ENCODE measurements at places on chromosomes 3 and 15. TPM values are rescaled to one million over a fixed set of nuclear protein-coding genes. Genes with fewer than 3 reads are reported as not detected.

DNA sequence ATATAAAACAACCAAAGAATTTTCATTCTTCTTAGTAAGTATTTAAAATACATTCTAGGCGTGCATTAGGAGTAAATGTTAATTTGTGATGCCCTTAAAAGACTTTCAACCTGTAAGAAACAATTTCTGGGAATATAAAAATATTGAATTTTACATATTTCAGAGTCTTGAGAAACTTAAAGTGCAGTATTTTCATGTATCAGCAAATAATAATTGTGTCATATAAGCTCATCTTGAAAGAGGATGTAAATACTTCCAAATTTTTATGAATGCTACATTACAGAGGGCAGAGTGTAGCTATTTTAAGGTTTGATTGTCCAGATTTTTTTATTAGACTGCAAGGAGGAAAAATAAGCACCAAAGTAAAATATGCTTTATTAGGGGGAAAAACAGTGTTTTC lies 207.1 kb downstream of the VPS13C start:
- no peak for DNase-seq

GRCh38 chr3:57960174-57960505 lies 48.1 kb upstream of the FLNB start:
- no peak for DNase-seq

DNA sequence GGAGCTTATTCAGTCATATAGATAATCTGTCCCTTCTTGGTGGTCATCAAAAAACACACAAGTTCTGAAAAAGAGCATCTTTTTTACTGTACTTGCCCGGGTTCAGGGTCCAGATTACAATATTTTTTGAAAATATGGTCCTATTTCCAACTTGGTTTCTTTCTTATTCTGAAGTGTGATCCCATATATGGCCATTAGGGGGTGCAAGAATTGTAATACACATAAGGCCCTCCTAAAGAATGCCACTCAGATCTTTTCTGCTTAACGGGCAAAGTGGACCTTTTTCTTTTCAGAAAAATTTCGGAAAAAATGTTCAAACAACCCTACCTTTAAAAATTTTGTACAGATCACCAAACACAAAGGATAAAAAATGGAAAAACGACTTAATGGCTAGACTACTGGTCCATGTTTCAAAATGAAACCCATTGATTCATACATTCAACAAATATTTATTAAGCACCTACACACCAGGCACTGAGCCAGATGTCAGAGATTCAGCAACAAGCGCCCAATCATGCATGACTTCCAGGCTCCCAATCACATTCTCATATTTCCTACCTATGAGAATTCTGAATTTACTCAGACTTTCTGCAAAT lies 102.0 kb upstream of the MYRIP start:
- DNase-seq, result peak; percentile 9

GRCh38 chr15:64747578-64747977 lies 27.8 kb downstream of the RBPMS2 start:
- no peak for DNase-seq

DNA sequence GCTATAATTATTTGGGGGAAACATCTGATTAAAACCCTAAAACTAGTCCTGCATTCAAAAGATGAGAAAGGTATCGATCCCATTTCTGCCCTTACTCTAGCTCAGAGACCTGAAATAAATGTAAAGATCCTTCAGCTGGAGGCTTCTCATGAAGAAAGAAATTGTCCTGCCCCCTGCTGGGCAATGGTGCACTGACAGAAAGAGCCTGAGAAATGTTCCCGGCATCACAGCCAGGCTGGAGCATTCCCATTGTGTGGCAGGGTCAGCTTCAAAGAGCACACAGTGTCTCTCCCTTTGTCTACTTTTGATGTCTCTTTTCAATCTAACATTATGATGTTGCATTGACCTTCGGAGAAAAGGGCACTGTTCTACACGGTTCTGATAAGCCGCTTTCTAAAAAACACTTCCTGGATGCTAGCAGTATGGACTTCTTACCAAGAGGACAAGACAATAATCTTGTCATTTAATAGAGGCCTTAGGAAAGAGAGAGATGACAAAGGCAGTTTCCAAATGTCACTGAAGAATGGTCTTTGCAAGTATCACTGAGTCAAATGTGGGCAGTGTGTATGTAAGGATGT lies 287.5 kb downstream of the MAGI1 start:
- no peak for DNase-seq

DNA sequence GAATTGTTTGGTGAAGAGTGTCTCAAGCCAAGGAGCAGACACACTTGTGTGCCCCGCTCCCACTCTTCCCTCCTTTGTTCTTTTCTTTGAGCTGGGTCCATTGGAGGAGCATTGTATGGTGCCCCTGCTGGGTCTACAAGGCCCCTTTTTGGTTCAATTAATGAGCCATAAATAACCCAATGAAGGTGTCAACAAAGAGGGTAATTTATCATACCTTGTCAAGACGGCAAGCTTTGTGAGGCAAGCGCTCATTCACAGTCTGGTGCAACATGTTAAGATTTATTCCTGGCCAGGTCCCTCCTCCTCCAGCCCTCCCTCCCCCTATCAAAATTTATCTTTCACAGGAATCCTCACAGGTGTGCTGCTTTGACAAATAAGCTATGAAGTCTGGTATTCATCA lies 300.1 kb downstream of the RORA start:
- no peak for DNase-seq

DNA sequence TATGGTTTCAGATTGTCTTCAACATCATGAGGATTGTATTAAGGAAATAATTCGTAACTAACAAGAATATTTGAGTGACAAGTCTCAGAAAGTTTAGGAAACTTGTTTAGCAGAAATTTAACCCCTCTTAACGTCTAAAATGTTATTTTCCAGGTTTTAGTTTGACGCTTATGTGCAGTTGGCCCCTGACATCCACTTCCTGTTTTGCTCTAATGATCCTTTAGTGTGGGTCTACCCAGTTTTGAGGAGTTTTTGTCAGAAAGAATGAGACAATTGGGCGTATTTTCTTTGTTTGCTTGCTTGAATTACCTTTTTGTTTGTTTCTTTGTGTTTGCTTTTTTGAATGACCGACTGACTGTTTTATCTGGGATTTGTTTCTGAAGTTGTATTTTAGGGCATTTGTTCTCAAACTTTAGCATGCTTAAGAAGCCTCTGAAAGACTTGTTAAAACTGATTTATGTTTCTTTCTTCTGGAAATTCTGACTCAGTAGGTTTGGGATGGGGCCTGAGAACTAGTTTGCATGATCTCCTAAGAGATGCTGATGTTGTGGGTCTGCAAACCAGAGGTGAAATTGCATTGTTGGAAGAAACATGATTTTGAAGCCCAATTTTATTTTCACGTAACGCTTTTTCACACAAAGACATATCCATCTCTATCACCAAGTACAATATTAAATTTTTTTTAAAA lies 20.6 kb downstream of the RBMS3 start:
- no peak for DNase-seq

DNA sequence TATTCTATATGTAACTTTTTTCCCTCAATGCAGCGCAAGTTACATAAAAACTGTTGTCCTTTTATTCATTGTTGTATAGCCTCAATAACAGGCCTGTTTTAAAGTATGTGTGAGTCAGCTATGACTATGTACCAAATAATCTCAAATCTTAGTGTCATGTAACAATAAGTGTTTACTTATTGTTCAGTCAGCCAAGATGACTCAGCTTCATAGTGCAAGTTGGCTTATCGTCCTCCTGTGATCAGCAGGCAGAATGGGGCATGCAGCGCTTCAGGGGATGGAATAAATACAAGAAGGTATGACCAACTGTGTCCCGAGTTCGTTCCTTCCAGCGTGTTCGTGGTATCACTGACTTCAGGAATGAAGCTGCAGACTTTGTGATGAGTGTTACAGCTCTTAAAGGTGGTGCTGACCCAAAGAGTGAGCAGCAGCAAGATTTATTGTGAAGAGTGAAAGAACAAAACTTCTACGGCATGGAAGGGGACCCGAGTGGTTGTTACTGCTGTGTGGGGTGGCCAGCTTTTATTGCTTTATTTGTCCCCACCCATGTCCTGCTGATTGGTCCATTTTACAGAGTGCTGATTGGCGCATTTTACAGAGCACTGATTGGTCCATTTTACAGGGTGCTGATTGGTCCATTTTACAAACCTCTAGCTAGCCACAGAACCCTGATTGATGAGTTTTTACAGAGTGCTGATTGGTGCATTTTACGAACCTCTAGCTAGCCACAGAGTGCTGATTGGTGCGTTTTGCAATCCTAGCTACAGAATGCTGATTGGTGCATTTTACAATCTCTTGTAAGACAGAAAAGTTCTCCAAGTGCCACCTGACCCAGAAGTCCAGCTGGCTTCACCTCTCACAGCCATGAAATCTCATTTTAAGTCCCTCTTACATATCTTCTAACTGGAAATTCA lies 1016.0 kb downstream of the MCTP2 start:
- DNase-seq, result peak; percentile 91

DNA sequence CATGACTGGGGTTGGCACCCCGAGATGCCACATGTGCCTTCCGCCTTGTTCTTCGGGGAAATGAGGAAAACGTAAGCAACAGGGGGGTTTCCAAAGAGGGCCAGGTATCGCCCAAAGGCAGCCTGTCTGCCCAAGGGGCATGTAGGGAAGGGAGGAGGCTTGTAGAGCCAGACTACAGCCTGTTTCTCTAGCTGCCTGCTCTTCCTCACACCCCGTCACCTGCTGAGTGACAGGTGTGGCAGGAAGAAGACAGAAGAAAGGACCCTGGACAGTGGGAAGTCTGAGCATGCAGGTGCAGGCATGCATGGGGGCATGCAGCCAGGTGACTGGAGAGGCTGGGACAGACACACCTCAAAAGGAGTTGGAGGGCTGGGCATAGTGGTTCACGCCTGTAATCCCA lies 9.8 kb downstream of the PLA2G4E start:
- DNase-seq, result no peak

GRCh38 chr3:46096336-46096735 lies 69.1 kb upstream of the XCR1 start:
- DNase-seq, result no peak

GRCh38 chr3:52315977-52316764 lies at the start of gene DNAH1:
Gene DNAH1, plus strand, starts transcription at chr3:52316319. Its CDS starts 6,124 bp downstream, at chr3:52322443.
- DNase-seq, result no peak

Gene DZIP3
- 6.3 TPM for total RNA-seq

Gene LSMEM2
- total RNA-seq, result not detected

Gene PAQR9
- 0.48 TPM for total RNA-seq

Gene SQOR
- total RNA-seq, result 47.9 TPM
